ENCODE measurements at places on chromosomes 6 and 20.

GRCh38 chr6:52573295-52573694, 3.6 kb downstream of the TRAM2 start:
- DNase-seq = no peak

DNA sequence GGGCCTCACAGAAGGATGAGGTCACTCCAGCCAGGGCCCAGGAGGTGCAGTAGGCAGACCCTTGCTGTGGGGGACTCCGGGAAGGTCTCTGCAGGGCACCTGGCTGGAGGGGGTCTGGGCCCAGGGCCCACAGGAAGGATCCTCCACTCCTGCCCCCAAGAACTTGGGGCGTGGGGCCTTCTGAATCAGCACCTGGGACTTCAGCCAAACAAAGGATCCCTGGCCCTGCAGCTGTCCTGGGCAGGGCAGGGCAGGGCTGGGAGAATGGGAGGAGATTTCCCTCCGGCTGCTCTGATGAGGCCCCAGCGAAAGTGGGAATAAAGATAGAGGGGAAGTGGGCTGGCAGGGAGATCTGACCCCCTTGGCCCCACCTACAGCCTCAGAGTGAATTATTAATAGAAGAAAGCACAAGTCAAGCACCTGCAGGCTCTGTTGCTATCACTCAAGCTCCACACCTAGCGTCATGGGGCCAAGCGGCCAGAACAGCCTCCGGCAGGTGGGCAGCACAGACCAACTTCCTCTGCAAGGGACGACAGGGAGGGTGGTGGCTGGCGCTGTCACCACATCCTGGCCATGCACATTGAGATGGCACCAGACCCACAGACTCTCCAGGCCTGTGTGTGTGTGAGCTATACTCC, 61.6 kb upstream of the MRPS10 start:
- peak; percentile 38 for DNase-seq

DNA sequence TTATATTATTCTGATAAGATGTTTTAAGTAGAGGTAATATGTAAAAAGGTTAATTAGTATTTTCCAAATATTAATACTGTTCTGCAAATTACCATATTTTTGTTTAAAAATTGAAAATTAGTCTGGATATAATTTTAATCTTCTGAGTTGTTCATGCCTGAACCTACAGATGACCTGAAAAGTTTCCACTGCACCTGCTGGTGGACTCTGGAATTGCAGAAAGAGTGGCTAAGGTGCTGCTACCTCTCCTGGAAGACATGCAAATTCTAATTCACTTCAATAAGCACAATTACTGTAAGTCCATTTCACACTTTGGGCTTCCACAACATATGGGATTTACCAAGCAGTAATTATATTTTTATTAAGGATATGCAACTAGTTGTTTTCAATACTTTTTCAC, 77.7 kb upstream of the OLIG3 start:
- no peak for DNase-seq

- DNase-seq = no peak
Observed at GRCh38 chr20:49572857-49573256, 4.9 kb upstream of the PTGIS start.

- no peak for DNase-seq
Observed at GRCh38 chr6:3831761-3832530, 17.2 kb upstream of the FAM50B start.

DNA sequence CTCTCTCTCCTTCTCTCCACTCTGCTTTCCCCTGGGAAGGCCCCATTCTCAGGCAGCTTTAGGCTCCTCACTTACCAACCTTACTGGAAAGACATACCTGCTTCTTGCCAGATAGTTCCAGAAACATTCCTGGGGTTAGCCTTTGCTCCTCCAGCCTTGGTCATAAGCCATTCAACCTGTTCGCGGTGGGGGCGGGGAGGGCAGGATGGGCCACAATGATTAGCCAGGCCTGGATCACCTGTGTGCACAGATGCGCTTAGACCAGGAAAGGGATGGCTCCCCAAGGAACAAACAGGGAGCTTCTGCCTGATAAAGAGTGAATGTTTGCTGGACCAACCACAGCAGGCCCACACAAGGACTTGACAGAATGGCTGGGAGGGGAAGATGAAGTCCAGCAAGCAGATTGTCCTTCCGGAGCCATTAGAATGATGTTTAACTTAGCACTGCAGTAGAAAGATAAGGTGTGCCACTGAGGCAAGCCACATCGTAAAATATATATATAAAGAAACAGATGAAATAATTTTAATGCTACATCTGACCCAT, 57.7 kb upstream of the CDKAL1 start:
- no peak for DNase-seq

DNA sequence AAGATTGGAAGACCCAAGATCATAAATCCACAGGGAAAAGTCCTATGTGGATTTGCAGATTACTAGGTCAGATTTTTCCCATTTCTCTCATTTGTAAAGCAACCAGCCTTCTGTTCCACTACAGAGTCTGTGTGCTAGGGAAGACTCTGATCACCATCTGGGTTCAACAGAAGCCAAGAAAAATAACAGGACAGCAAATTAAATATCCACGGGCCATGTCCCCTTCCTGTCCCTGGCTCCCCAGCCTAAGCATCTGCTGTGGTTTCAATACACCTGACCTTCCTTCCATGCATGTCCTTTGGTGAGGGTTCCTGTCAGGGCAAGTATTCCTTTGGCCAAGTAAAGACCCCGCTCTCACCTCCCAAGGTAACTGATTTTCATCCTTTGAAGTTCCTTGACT, 558.8 kb downstream of the KIF16B start:
- no peak for DNase-seq

- DNase-seq = no peak
Observed at GRCh38 chr6:169227116-169227515, 26.5 kb downstream of the THBS2 start.

GRCh38 chr6:122718616-122719015, 60.9 kb upstream of the FABP7 start:
- DNase-seq = no peak

DNA sequence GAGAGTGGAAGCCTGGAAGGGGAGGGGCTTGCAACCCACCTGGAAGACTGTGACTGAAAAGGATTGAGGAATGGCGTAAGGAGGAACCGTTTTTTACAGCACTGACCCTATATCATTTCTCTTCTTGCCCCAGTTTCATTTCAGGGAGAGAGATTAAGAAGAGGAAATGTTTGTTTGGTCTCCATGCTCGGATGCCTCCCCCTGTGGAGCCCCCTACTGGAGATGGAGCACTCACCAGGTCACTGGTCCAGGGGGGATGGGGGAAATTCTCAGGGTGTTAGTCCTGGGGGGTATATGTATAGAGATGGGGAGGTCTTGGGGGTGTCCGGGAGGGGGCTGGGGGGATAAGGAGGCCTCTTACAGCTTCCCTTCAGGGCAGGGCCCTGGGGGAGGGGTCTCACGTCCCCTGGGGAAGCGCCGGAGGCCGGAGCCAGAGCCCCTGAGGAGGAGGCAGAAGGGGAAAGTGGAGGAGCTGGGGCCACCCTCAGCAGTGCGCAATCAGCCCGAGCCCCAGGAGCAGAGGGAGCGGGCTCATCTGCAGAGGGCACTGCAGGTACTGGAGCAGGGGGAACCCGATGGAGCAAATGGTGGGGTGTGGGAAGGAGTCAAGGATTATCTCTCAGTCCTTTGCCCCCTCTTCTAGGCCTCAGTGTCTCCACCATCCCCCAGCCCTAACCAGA, 3.2 kb downstream of the CUTA start:
- DNase-seq = no peak

GRCh38 chr6:27230758-27231111, 16.8 kb upstream of the PRSS16 start:
- DNase-seq = no peak

DNA sequence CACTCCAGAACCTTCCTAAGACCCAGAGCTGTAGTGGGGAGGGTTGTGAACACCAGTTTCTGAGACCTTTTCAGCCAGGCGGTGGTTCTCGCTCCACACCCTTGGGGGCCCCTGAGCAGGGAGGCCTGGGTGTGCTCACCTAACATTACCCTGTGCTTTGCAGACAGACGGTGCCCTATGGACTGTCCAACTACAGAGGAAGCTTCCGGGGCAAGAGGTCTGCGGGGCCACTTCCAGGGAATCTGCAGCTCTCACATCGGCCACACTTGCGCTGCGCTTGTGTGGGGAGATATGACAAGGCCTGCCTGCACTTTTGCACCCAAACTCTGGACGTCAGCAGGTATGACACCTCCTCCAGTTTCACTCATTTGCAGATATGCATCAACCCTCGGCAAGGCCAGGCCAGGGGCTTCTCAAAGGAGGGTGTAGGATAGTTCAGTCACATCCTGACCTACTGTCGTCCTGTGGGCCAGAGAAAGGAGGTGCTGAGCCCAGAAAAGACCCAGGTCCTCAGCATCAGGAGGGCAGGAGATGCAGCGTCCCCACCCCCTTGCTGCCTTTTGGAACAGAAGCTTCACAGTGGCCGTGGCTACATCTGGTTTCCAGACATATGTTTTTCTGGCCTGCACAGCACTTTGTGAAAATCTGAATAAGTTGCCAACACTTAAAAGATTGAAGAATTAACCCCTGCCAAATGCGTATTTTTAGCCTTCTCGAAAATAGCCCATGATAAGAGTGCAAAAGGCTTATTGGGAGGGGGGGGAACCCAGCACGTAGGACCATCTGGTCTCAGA, 20.6 kb downstream of the EDN3 start:
- DNase-seq = no peak

GRCh38 chr6:168314948-168315347, 4.6 kb downstream of the DACT2 start:
- no peak for DNase-seq

- DNase-seq = no peak
Observed at GRCh38 chr20:35478804-35479472, 23.5 kb downstream of the CEP250 start.
